ENCODE measurements at places on chromosomes 1 and 21. TPM values are rescaled to one million over a fixed set of nuclear protein-coding genes. Genes with fewer than 3 reads are reported as not detected.

CYP2J2 gene
- total RNA-seq: not detected

SLC30A2 gene
- not detected for total RNA-seq

SLC6A17 gene
- 0.11 TPM for total RNA-seq

PRAMEF14 gene
- total RNA-seq: not detected

LENEP gene
- not detected for total RNA-seq

GRCh38 chr1:168360151-168361021 lies 79.7 kb downstream of the TBX19 start:
- no peaks in the 10 kb centered on the region for H3K36me3 ChIP-seq
- no peak overlapping the region for H3K27ac ChIP-seq

DNA sequence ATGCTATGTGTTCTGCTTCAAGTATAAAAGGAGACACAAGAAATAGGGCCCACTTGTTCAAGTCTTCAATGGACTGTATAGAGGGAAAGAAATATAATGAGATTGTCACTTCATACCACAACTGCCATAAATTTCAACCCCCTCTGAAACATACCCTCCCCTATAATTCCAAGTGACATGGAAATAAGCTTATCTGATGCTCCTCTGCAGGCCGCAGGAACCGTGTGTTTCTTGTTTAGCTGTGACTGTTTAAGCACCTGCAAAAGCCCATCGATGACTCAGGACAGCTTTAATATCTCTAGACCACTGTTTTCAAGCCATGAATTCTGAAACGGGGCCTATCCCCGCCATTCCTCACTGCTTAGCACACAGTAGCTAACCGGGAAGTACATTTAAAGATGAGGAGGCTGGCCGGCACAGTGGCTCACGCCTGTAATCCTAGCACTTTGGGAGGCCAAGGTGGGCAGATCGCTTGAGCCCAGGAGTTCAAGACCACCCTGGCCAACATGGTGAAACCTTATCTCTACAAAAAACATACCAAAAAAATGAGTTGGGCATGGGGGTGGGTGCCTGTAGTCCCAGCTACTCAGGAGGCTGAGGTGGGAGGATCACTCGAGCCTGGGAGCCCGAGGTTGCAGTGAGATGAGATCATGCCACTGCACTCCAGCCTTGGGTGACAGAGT lies 4.2 kb downstream of the HLCS start:
- no peaks in the 10 kb centered on the region for H3K27me3 ChIP-seq
- DNase-seq: no peak
- no peak overlapping the region for H3K4me3 ChIP-seq

DNA sequence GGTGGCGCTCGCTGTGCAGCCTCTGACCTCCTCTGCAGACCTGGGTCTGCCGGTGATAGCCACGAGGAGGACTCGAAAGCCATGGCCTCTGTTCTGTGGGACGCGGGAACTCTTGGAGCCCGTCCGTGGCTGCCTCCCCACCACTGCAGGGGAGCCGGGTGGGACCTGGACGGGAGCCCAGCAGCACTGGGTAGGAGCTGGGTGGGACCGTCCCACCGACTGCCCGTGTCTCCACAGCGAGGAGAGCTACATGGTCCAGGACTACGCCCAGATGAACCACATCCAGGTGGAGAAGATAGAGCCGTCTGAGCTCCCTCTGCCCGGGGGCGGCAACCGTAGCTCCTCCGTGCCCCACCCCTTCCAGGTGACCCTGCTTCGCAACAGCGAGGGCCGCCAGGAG lies 23.7 kb downstream of the ARHGEF16 start:
- H3K4me3 ChIP-seq: no peak overlapping the region
- no peak overlapping the region for H3K27ac ChIP-seq
- no peaks in the 10 kb centered on the region for H3K36me3 ChIP-seq
- no peak for DNase-seq
- H3K4me1 ChIP-seq: no peaks in the 10 kb centered on the region
- H3K27me3 ChIP-seq: peaks cover 9% of the 10 kb centered on the region

GRCh38 chr1:116001739-116002487 lies 25.6 kb downstream of the SLC22A15 start:
- H3K36me3 ChIP-seq: no peaks in the 10 kb centered on the region
- no peak overlapping the region for H3K27ac ChIP-seq
- DNase-seq: no peak
- H3K4me3 ChIP-seq: no peak overlapping the region
- no peaks in the 10 kb centered on the region for H3K27me3 ChIP-seq

DNA sequence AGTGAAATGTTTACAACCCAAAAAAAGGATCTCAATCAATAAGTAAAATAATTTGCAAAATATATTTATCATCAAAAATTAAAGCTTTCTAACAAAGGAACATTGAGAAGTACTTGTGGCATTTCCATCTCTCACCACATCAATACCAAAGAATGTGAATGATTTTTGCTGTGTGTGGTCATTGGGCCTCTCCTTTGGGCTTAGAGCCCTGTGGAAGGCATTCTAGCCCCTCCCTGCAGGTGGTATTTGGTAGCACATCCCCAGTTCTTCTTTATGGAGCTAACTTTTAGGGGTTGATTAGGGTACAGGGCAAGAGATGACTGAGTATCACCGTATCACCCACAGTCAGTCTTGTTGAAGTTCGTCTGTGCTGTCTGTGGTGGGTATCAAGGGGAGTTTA lies 294.1 kb upstream of the SGIP1 start:
- no peaks in the 10 kb centered on the region for H3K27me3 ChIP-seq
- H3K27ac ChIP-seq: no peak overlapping the region
- no peaks in the 10 kb centered on the region for H3K4me1 ChIP-seq
- DNase-seq: no peak
- H3K36me3 ChIP-seq: no peaks in the 10 kb centered on the region
- H3K4me3 ChIP-seq: no peak overlapping the region

- H3K36me3 ChIP-seq: no peaks in the 10 kb centered on the region
Observed at GRCh38 chr1:156705918-156706656, 704 bp upstream of the CRABP2 start.

DNA sequence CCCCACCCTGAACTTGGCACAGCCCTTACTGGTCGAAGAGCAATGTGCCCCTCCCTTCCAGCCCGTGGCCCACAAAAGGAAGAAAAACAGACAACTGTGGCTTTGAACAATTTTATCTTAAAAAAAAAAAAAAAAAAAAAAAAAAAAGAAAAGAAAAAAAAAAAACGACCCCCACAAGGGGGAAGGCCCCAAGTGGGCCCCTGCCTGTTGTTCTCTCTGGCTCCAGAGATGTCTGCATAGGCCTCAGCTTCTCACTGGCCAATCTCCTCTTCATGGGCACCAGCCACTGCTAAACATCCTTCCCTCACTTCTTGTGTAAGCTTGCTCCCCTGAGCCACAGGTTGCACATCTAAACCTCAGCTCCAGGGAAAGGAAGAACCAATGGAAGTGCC lies 386 bp upstream of the TSTD1 start:
- DNase-seq: no peak
- H3K4me3 ChIP-seq: peak overlapping the region; percentile 39
- H3K4me1 ChIP-seq: peaks cover 6% of the 10 kb centered on the region
- H3K27ac ChIP-seq: no peak overlapping the region

GRCh38 chr1:151619489-151620093 lies 7.7 kb downstream of the SNX27 start:
- DNase-seq: no peak
- no peaks in the 10 kb centered on the region for H3K4me1 ChIP-seq
- H3K36me3 ChIP-seq: peaks cover 3% of the 10 kb centered on the region
- no peak overlapping the region for H3K27ac ChIP-seq
- H3K4me3 ChIP-seq: no peak overlapping the region
- no peaks in the 10 kb centered on the region for H3K27me3 ChIP-seq

DNA sequence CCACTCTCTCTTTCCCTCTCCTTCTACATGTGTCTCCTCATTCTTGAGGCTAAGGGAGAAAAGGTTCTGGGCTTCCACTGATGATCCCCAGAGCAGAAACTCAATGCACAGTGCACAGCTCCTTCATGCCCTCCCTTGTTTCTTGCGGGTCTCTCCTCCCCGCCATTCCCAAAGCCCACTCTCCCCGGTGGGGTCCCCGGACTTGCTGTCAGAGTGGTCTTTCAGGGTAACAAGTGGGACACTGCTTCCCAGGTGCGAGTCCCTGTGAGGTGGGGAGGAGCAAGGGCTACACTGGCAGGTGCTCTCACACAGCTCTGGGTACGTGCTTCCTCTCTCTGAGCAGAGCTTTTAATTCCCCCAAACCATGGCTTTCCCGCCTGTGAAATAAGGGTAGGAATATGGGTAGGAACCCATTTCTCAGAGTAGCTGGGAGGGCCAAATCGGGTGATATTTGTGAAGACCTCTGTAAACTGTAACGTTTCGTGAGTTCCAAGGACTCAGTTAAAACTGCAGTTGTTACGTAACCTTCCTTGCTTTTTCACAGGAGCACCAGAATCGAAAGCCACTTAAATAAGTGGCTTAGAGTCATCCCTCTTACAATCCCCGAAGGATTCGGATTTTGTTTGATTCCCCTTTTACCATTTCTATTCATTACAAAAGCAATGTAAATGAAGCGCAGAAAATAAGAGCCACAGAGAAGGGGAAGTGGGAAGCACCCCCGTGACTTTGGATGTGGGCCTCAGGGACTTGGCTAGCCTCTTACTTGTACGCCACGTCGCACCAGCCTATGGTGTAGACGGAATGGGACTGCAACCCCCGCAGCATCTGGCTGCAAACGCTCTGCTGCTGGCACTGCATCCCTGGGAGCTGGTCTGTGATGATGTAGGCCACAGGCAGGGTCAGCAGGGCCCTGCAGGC lies 6.2 kb downstream of the PGLYRP3 start:
- no peak for DNase-seq
- no peak overlapping the region for H3K4me3 ChIP-seq
- H3K36me3 ChIP-seq: no peaks in the 10 kb centered on the region
- H3K4me1 ChIP-seq: no peaks in the 10 kb centered on the region

DNA sequence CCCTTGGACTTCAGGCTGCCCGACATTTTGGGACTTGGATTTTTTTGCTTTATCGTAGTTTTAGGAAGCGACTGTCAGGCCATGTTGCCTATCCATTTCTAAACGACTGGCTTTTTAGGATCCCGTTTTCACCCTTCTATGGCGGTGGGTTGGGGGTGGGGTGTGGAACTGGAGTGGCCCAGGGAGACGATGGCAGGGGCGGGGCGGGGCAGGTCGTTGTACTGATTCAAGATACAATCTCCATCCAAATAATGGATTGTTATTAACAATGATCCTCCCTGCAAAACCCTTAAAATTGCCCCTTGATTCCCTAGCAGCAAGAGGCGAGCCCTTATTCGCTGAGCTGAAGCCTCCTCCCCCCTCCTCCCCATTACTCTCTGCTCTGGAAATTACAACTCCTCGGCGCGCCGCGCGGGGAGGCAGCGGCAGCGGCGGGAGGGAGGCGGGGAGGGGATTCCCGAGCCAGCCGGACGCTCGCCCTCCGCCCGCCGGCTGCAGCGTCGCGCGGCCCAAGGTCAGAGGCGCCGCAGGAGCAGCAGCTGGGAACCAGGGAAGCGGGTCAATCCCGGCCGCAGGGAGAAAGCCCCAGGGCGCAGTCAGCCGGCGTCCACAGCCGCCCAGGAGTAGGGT lies at the start of gene TRIM67:
Gene TRIM67, plus strand, starts transcription at position 392 of the 630 bp plus-strand sequence. CDS start 912 bp downstream, outside the sequence.
- H3K4me1 ChIP-seq: peaks cover 22% of the 10 kb centered on the region
- no peak within 1 kb of the TSS for H3K27ac ChIP-seq
- H3K4me3 ChIP-seq: peak within 1 kb of the TSS; percentile 58
- H3K27me3 ChIP-seq: peaks cover 8% of the 10 kb centered on the region
- H3K36me3 ChIP-seq: no peaks in the 10 kb centered on the region

- no peak overlapping the region for H3K4me3 ChIP-seq
- no peaks in the 10 kb centered on the region for H3K36me3 ChIP-seq
Observed at GRCh38 chr1:192888574-192888973, 79.7 kb downstream of the RGS2 start.

DNA sequence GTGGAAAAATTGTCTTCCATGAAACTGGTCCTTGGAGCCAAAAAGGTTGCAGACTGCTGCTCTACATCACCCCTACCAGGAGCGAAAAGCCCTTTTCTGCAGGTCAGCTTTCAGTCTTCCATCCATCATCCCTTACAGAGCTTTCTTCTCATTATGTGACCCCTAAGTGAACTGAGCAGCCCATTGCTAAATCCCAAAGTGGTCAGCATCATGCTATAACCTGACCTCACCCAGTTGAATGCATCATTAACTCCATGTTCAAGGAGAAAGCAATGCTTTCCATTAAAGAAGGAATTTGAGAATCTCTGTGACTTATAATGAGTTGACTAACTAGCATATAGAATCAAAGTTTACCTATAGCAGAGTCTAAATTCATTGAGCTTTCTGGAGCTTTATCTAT lies 10.4 kb upstream of the IL24 start:
- H3K4me3 ChIP-seq: no peak overlapping the region
- no peaks in the 10 kb centered on the region for H3K27me3 ChIP-seq
- no peaks in the 10 kb centered on the region for H3K36me3 ChIP-seq
- H3K4me1 ChIP-seq: no peaks in the 10 kb centered on the region
- no peak for DNase-seq

DNA sequence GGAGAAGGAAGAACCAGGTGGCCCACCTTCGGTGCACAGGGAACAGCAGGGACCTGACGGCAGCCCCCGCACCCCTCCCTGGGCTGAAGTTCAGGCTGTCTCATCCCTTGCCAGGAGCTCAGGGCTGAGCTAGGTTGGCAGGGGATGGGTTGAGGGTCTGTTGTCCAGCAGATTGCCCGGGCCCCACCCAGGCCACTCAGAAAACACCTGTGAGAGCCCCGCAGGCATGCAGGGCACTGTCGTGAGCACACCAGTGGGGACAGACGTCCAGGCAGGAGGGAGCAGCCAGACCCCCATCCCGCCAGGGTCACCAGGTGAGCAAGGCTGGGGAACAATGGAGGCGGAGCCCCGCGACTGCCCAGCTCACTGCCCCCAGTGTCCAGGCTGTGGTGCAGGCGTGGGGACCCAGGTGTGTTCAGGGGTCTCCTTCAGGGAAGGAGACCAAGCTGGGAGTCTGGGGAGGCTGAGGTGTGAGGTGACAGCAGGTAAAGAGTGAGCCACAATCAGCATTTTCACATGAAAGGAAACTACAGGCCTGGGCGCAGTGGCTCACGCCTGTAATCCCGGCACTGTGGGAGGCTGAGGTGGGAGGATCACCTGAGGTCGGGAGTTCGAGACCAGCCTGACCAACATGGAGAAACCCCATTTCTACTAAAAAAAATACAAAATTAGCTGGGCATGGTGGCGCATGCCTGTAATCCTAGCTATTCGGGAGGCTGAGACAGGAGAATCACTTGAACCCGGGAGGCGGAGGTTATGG lies 9.4 kb upstream of the SAMD11 start:
- H3K4me1 ChIP-seq: no peaks in the 10 kb centered on the region
- H3K27me3 ChIP-seq: no peaks in the 10 kb centered on the region
- DNase-seq: no peak
- no peaks in the 10 kb centered on the region for H3K36me3 ChIP-seq

GRCh38 chr21:30988706-30989105 lies 49.6 kb downstream of the KRTAP19-8 start:
- DNase-seq: no peak
- no peak overlapping the region for H3K4me3 ChIP-seq
- no peak overlapping the region for H3K27ac ChIP-seq
- H3K4me1 ChIP-seq: no peaks in the 10 kb centered on the region
- H3K27me3 ChIP-seq: no peaks in the 10 kb centered on the region

Measured in ascending aorta (tissue), 2 donors.